T-helper 17 cell (primary cell): ENCODE measurements at places on chromosomes 13 and 19. TPM values are rescaled to one million over a fixed set of nuclear protein-coding genes. Genes with fewer than 3 reads are reported as not detected.

S1PR4 gene
- total RNA-seq = 97.0 TPM

- no peak for DNase-seq
Measured at GRCh38 chr19:46806656-46807055, 18.3 kb upstream of the SLC1A5 start.

LILRB1 gene
- 0.42 TPM for total RNA-seq

VSIG10L gene
- not detected for total RNA-seq

DNA sequence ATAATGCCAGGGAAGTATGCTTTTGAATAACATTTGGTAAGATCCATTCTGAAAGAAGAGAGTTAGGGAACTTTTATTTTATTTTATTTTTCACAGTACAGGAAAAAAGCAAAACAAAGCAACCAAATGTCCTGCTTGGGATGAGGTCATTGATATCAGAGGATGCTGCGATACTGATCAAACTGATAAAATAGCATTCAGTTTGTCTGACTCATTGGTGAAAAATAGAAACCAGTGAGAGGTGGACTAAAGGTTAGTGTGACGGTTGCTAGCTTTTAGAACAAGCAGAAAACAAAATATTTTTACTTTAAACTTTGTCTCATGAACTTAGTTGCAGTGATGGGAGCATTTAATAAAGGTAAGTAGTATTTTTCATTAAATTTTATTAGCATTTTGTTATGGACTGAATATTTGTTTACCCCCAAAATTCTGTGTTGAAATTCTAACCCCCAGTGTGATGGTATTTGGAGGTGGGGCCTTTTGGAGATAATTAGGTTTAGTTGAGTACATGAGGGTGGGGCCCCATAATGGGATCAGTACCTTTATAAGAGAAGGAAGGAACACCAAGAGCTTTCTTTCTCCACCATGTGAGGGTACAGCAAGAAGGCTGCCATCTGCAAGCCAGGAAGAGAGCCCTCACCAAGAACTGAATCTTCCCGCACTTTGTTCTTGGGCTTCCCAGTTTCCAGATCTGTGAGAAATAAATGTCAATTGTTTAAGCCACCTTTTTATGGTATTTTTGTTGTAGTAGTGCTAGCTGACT is 37.3 kb downstream of the ITGBL1 start:
- no peak for DNase-seq

GRCh38 chr13:26476111-26476781 is 81.2 kb upstream of the WASF3 start:
- no peak for DNase-seq

DNA sequence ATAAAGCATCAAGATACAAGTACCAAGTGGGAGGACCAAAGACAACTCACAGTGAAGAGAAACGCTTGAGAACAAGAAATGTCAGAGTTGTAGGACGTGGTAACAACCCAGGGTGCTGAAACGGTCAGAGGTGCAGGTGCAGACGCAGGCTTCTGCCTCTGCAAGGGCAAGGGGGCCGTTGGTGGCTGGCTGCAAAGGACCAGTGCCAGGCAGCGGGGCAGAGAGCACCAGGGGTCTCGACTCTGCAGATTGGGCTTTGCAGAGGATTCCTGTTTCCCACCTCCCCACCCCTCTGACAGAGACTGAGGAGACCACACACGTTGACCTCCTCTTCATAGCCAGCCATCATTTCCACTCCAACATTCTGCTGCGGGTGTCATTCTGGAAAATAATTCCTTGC is 38.3 kb downstream of the RAB20 start:
- DNase-seq = no peak

GIPC3 gene
- total RNA-seq = 0.42 TPM

CACNG8 gene
- 0.05 TPM for total RNA-seq

CYP4F3 gene
- total RNA-seq = 0.22 TPM

DNA sequence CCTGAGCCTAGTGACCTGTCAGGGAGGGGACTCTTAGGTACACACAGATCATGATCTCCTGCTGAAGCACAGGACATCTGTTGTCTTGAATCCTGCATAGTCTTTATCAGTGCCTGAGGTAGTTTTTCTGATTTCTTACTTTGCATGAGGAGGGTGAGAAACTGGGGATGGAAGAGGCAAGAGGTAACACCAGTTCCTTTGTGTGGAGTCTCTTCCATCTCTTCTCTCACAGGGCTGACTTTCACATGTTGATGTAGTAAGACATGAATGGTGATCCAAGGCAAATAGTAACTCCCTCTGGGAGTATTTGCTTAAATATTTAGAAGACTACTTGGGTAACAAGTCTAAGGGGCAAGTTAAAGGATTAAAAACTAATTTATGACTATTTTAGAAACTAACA is 9.5 kb downstream of the NBEA start:
- DNase-seq = no peak

CAPS gene
- total RNA-seq = 41.0 TPM

ZNF813 gene
- 1.3 TPM for total RNA-seq

DNA sequence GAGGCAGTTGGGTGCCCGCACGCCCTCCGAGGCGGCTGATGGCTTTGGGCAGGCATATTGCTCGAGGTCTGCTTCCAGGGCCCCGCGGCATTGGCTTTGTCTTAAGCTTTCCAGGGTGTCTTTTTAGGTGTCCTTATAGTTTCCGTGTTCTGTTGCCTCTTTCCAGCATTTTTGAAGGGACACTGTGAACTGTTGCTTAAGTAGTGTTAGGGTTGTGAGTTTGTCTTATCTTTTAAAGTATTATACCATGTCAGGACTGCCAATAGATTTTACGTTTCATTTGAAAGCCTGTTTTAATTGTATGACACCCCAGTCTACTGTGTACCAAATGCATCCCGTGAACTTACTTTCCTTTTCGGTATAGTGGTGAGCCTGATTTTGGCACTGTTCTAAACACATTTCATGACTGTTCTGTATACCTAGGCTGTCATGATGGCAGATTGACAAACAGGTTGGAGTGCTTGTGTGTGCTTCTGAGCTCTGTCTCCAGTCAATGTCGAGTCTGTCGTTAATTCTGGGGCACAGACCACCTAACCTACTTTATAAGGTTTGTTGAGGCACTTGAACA is 656 bp downstream of the PCCA start:
- DNase-seq = no peak

ZNF560 gene
- not detected for total RNA-seq

VSTM2B gene
- not detected for total RNA-seq

RGS9BP gene
- 0.52 TPM for total RNA-seq
